CD4-positive, alpha-beta T cell treated with Interleukin-4 for 1 hour (primary cell): ENCODE measurements at places on chromosomes 16 and 17.

- no peak for DNase-seq
Measured at GRCh38 chr16:51822471-51822870, 671.4 kb upstream of the SALL1 start.

DNA sequence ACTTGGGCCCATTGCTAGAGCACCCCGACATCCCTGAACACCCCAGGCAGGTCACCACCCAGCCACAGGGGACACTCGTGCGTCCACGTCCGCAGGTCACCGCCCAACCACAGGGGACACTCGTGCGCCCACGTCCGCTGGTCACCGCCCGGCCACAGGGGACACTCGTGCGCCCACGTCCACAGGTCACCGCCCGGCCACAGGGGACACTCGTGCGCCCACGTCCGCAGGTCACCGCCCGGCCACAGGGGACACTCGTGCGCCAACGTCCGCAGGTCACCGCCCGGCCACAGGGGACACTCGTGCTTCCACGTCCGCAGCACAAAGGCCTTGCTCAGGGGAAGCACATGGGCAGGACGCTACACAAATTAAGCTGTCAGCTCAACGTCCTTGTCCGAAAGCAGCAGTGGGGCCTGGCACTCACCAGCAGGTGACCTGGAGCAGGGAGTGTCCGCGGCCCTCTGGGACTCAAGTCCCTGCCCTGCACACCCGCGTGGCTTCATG is 17.7 kb downstream of the GALNS start:
- DNase-seq: no peak

DNA sequence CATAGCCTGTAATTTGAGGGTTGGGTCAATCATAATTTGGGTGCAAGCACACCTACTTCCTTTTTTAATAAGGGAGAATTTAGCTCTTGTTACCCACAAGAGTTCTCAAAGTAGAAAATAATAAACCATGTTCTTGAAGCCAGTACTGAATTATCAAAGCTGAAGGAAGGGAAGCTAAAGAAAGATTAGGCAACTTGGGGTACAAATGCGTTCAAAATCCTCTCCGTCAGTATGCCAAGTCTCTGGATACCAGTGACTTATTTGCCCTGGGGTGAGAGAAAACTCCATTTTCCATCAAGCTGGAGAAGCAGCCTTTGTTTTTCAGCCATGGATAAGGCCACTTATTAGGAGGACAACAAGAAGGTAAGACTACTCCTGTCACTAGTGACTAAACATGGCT is 23.5 kb upstream of the DHRS13 start:
- DNase-seq: no peak

DNA sequence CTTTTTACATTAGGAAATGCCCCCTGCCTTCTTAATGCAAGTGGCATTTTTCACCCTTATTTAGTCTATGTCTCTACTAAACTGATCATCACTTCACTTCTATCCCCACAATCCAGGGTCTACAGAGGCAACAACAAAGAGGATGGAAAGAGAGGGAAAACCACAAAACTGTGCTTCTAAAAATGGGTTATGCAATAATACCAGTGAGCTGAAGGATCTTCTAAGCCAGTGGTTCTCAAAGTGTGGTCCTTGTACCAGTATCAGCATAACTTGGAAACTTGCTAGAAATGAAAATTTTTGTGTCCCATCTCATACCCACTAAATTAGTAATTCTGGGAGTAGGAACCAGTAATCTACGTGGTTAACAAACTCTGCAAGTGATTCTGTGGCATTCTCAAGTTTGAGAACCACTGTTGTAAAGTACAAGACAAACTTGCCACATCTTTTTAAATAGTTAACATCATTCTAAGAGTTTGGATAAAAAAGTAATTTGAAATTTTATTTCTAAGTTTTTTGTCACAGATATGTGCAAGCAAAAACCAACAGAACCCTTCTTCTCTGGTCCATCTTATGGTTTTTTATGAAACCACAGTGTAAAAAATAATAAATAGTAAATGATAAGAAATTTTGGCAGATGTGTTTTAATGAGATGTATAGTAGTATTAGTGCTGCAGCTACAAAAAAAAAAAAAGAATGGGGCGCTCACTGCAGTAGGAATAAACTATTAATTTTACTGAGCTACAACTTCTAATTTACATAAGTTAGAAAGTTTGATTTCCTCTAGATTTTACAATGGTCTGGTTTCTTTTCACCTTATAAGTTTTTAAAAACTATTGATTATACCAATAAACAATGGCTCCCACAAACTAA is 16.2 kb downstream of the CDC27 start:
- no peak for DNase-seq

- peak; percentile 48 for DNase-seq
Measured at GRCh38 chr16:4847774-4848587, 700 bp downstream of the UBN1 start.

DNA sequence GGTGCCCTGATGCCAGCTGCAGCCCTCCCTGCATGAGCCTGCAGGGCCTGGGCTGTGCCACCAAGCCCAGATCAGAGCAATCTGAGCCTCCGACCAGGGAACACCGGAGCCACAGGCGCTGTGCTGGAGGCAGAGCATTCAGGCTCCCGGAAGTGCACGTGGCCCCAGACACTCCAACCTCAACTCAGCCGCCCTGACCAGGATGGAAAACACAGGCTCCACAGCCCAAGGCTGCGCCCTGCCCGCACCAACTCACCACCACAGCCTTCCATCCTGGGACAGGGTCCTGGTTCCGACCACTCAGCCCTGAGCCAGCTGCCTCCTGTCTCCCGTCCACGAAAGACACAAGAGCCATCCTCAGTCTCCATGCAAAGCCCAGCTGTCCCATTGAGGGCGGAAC is 18.5 kb downstream of the LMF1 start:
- DNase-seq: no peak

DNA sequence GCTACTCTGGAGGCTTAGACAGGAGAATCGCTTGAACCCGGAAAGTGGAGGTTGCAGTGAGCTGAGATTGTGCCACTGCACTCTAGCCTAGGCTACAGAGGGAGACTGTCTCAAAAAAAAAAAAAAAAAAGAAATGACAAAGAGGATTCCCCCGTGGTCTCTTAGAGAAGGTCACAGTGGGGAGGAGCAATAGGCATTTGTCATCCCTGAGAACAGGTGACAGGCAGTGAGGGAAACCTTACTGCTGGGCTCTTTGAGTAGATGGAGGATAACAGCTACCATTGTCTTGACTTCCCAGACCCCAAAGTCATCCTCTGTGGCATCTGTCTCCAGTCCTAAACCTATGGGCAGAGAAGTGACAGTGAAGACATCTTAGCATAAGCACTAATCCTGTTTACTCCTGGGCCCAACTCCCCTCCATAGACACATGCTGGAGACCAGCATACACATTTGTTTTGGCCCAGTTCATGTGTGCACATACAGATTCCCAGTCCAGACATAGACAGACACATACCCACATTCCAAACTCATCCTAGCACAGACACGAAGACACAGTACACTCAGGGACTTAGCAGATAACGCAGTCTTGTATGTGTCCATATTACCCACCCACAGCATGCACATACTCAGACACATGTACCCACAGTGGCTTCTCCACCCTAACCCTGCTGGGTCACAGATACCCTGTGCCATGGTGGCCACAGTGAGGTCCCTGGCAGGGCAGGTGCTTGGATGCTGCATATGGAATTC is 2.7 kb downstream of the ESRP2 start:
- DNase-seq: no peak
